ENCODE measurements at places on chromosomes 7 and 10. TPM values are rescaled to one million over a fixed set of nuclear protein-coding genes. Genes with fewer than 3 reads are reported as not detected.

The FAM25C gene
- total RNA-seq: not detected

The CUTC gene
- 14.1 TPM for total RNA-seq

The LAMB1 gene
- total RNA-seq: not detected

The CADPS2 gene
- not detected for total RNA-seq

The EDRF1 gene
- 39.8 TPM for total RNA-seq

The GIMAP5 gene
- total RNA-seq: 31.3 TPM

The GSTO2 gene
- total RNA-seq: 0.77 TPM

The KNDC1 gene
- total RNA-seq: not detected

The CYP2C8 gene
- total RNA-seq: 0.30 TPM

The HTR5A gene
- total RNA-seq: not detected

The TRPV5 gene
- total RNA-seq: not detected

The TMEM236 gene
- total RNA-seq: 0.06 TPM

The SLC26A3 gene
- total RNA-seq: not detected

GRCh38 chr10:8017277-8017676 is 37.2 kb upstream of the GATA3 start:
- H3K36me3 ChIP-seq: peaks cover 24% of the 10 kb centered on the region
- H3K4me1 ChIP-seq: no peaks in the 10 kb centered on the region
- no peaks in the 10 kb centered on the region for H3K27me3 ChIP-seq
- no peak for DNase-seq

DNA sequence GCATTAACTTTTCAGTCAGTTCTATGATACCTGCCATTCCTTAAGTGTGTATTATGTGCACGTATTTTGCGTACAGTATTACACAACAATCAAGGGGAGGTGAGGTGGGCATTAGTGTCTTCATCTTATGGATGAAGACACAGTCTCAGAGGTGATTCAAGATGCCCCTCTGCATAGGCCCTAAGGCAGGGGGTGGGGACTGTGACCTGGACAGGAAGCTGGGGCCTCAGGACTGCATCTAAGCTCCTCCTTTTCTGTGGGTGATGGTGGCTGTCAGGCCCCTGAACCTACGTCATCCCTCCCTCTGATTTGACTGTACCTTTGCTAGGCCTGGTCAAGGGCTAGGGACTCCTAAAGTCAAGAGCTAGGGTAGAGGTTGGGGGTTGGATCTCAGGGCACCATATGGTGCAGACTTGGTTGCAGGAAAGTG is 38.9 kb downstream of the HK1 start:
- no peak overlapping the region for H3K4me3 ChIP-seq
- H3K27me3 ChIP-seq: no peaks in the 10 kb centered on the region
- DNase-seq: no peak
- H3K27ac ChIP-seq: peak overlapping the region; percentile 93
- H3K4me1 ChIP-seq: peaks cover 42% of the 10 kb centered on the region

DNA sequence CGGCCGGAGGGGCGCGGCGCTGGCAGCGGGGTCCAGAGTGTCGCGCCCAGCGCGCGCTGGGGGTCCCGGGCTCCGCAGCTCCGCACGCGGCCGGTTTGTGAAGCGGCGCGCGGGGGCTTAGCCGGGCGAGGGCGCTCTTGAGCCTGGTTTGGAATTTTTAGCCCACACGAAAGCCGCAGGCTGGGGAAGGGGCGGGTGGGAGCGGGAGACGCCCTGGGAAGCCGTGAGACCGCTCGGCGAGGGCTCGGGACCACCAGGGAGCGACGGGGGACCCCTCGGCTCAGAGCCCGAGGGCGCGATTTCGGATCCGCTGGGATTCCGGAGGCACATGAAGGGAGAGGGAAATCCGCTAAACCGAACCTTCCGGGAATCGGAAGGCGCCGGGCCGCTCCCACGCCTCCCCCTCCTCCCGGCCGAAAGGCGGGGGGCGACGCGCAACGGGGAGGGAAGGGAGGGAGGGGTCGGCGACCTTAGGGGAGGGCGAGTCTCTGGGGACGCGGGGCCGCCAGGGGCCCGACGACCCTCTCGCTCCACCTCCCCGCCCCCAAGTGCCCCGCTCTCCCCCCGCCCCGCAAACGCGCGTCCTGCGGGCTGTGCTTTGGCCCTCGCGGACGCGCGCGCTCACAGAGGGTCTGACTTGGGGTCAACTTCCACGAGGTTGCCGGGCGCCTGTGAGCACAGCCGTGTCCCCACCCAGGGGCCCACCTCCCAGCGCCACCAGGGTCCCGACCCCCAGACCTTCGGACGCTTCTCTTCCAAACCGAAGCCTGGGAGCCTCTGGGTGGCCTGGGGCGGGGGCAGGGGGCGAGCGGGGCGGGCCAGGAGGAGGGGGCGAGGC is 5.1 kb upstream of the ELFN1 start:
- no peaks in the 10 kb centered on the region for H3K36me3 ChIP-seq
- peak; percentile 38 for DNase-seq
- peaks cover 43% of the 10 kb centered on the region for H3K4me1 ChIP-seq
- H3K27me3 ChIP-seq: peaks cover 60% of the 10 kb centered on the region
- H3K4me3 ChIP-seq: peak overlapping the region; percentile 41

DNA sequence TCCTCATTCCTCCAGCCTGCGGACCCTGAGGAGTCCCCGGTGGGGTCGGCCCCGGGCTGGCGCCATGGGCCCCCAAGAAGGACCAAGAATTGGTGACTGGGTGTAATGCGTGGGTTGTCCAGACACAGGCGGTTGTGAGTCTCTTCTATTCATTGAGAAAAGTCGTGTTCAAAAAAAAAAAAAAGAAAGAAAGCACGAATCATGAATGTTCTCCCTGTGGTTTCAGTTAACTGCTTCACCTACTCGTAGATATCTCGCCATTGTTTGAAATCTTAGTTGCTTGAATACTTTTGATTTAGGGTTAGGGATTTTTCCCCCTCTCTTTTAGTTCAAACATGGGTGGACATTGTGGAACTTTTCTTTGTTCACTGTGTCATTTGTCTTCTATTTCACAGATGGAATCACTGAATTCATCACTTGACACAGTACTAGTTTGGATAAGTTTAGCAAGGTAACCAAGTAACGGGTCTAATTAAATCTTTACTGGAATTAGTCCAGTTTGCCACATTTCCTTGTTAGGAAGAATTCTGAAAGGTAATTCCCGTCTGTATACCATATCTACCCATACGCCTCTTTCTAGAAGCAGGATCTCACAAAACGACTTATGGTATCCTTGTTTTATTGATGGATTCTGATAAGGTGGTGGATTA is 775 bp downstream of the STARD3NL start:
- DNase-seq: peak; percentile 29
- peak overlapping the region; percentile 88 for H3K4me3 ChIP-seq
- no peaks in the 10 kb centered on the region for H3K36me3 ChIP-seq
- H3K4me1 ChIP-seq: peaks cover 4% of the 10 kb centered on the region
- H3K27me3 ChIP-seq: no peaks in the 10 kb centered on the region

GRCh38 chr10:54797636-54798321 is 3.3 kb downstream of the PCDH15 start:
- H3K27me3 ChIP-seq: no peaks in the 10 kb centered on the region
- no peak overlapping the region for H3K27ac ChIP-seq
- no peaks in the 10 kb centered on the region for H3K36me3 ChIP-seq

DNA sequence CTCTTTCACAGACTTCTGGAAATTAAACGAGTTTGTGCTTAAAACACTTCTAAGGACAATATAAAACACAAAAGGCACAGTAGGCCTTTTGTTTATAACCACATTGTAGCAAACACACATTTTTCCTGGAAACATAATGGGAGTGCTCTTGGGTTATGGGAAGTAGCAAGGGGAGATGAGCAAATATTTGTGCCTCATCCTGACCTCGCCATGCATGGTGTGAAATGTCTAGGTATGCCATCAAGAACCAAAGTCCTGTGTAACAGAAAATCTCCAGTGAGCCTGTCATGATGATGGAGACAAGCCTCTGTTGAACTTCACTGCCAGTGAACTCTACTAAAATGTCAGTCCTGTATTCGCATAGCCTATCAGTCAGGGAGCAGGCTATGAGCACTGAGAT is 1029.6 kb downstream of the LRMDA start:
- no peak overlapping the region for H3K4me3 ChIP-seq
- H3K27ac ChIP-seq: no peak overlapping the region
- no peaks in the 10 kb centered on the region for H3K4me1 ChIP-seq
- no peaks in the 10 kb centered on the region for H3K36me3 ChIP-seq

DNA sequence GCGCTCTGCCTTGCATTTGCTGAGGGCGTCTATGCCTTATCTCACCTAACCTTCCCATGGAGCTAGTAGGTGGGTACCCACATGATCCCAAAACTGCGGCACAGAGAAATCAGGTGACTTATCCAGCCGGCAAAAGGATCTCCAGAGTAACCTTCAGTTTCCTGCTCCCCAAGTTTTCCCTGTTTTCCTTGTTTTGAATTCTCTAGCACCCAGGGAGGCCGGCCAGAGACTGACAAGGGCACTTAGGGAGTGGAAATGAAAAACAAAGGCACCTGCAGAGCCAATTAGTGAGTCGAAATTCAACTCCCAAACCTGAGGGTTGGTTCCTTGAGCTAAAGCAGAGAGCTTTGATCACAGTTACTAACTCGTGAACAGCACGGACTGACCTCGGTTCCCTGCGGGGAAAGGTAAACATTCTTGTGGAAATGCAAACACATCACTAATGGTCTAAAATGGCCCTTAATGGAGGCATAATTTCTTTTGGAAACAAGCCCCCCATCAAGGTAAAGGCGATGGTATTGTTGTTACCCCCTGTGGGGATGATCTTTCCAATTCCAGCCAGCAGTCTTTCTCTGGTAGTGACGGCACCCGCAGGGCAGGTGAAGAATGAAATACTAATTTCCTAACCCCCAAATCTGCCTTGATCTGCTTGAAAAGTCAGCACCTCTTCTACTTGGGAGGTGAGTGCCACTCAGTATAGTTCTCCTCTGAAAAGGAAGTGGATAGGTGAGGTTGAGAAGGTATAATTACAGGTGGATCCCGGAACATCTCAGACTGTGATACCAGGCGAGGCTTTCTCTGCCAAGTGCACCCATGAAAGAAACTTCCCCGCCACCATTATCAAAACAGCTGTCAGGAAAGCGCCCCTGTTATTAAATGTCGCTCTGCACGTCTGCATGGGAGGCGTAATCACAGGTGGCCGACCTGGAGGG is 365.6 kb upstream of the AUTS2 start:
- DNase-seq: no peak
- no peaks in the 10 kb centered on the region for H3K36me3 ChIP-seq
- H3K4me3 ChIP-seq: no peak overlapping the region
- H3K27me3 ChIP-seq: no peaks in the 10 kb centered on the region
- H3K27ac ChIP-seq: no peak overlapping the region

DNA sequence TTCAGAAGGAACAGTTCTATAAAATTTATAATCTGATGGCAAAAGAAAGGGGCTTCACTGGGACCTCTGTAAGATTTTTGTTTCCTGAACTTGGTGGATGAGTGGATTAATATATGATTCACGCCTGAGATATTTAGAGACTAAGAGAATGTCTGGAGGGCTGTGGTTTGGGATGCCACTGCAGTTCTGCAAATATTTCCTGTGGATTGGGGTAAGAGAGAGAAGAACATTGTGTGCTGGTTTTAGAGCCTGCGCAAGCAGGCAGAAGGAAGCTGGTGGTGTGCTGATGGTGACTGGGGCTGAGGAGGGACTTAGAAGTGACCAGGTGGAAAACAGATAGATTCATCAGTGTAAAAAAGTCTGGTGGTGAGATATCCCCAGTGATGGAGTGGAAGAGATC is 87.0 kb downstream of the SUGCT start:
- H3K36me3 ChIP-seq: no peaks in the 10 kb centered on the region
- no peak overlapping the region for H3K27ac ChIP-seq
- no peak overlapping the region for H3K4me3 ChIP-seq
- no peaks in the 10 kb centered on the region for H3K27me3 ChIP-seq
- H3K4me1 ChIP-seq: no peaks in the 10 kb centered on the region

DNA sequence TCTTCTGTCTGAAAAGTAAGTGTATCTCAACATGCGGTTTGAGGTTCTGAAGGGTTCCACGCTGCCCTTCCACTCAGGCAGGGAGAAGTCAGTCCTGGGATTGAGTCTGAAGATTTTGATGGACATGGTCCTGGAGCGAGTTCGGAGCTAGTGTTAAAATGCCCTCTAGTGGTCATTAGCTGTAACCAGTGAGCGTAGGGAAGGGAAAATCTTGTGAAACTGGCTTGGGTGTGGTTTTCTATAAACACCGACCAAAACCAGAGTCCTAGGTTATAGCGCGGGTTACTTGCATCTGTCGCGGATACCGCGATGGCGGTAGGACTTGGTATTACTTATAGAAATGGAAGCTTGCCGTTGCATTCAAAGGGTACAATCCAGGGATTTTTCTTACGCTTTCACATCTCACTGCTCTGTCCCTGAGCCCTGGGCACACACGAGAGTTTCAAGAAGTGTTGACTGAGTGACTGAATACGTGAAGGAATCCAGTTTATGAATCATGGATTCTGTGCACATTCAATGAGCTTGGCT is 348.2 kb upstream of the C7orf33 start:
- H3K27ac ChIP-seq: no peak overlapping the region
- H3K4me1 ChIP-seq: peaks cover 3% of the 10 kb centered on the region
- H3K36me3 ChIP-seq: no peaks in the 10 kb centered on the region
- H3K4me3 ChIP-seq: no peak overlapping the region
- peaks cover 6% of the 10 kb centered on the region for H3K27me3 ChIP-seq

GRCh38 chr7:2714636-2715035 is 26.6 kb downstream of the AMZ1 start:
- H3K36me3 ChIP-seq: no peaks in the 10 kb centered on the region
- no peaks in the 10 kb centered on the region for H3K27me3 ChIP-seq
- H3K4me3 ChIP-seq: no peak overlapping the region

DNA sequence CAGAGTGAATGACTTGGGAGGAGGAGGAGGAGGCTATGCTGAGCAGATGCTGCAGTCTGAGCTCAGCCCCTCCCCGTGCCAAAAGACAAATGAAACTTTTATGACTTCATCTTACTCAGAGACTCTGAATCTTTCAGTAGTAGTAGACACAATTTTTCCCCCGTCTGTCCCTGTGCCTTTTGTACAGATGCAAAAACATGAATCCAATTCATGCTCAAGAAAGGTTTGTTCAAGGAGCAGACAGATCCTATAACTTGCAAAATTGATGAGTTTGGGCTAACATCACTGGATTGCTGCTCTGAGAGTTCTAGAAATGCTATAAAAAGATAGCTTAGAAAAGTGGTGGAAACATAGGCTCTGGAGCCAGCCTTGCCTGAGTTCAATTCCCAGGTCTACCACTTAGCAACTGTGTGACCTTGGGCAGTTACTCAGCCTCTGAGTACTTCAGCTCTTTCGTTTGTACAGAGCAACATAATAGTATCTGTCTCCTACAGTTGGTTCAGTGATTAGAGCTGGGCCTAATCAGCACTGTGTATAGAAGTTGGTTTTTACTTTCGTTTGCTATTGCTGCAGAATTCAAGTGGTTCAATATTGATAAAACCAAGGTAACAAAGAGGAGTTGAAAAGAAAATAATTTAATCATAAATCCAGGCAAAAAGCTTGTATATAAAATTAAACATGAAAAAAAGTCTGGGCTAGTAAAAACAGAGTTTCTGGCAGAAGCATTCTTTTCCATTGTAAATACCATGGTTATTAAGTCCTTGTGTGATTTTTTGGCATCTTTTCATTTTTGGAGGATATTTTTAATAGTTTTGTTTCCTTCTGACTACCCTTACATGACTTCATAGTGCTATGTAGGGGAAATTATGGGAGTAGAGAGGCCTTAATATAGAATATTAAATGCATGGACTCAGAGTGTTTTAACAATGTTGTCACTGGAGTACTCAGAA is 174.2 kb upstream of the ZNF32 start:
- H3K4me3 ChIP-seq: no peak overlapping the region
- peaks cover 18% of the 10 kb centered on the region for H3K4me1 ChIP-seq
- H3K36me3 ChIP-seq: no peaks in the 10 kb centered on the region
- H3K27ac ChIP-seq: no peak overlapping the region
